Aortic smooth muscle cell (primary cell): ENCODE measurements at places on chromosomes 6 and 20. TPM values are rescaled to one million over a fixed set of nuclear protein-coding genes. Genes with fewer than 3 reads are reported as not detected.

Gene CENPW
- 15.1 and 16.0 TPM in 2 replicates for total RNA-seq

Gene PABPC1L
- total RNA-seq = 4.9 and 7.1 TPM in 2 replicates

Gene ACTL10
- total RNA-seq = 2.1 and 2.6 TPM in 2 replicates

Gene FKBP1C
- total RNA-seq = 0.79 and 1.1 TPM in 2 replicates

Gene TNFRSF6B
- 4.5 and 7.0 TPM in 2 replicates for total RNA-seq

Gene SIRPA
- total RNA-seq = 5.8 and 6.3 TPM in 2 replicates

Gene SULF2
- total RNA-seq = 5.0 and 5.5 TPM in 2 replicates

Gene CST7
- total RNA-seq = not detected in 2 replicates

Gene POU5F1
- total RNA-seq = 0.12 and 0.13 TPM in 2 replicates

Gene CARMIL1
- total RNA-seq = 28.3 and 33.7 TPM in 2 replicates

Gene FAM184A
- total RNA-seq = 1.2 and 2.6 TPM in 2 replicates

Gene DEFB132
- not detected in 2 replicates for total RNA-seq

Gene SLC2A10
- 40.7 and 40.8 TPM in 2 replicates for total RNA-seq

Gene KCNK16
- not detected in 2 replicates for total RNA-seq

Gene TRIM38
- 10.2 and 13.6 TPM in 2 replicates for total RNA-seq

Gene CLPSL1
- not detected in 2 replicates for total RNA-seq

Gene AK9
- 7.0 and 8.5 TPM in 2 replicates for total RNA-seq

Gene STMND1
- not detected in 2 replicates for total RNA-seq

Gene KHDC1L
- total RNA-seq = not detected in 2 replicates

Gene AKAP7
- total RNA-seq = 6.1 and 6.3 TPM in 2 replicates

Gene ID4
- total RNA-seq = 40.4 and 67.0 TPM in 2 replicates

Gene PRICKLE4
- 0.12 and 0.26 TPM in 2 replicates for total RNA-seq

Gene TM9SF4
- total RNA-seq = 24.3 TPM in 2 replicates

Gene RPS6KA2
- 64.6 and 84.6 TPM in 2 replicates for total RNA-seq

Gene COL9A3
- total RNA-seq = 0.26 and 0.37 TPM in 2 replicates

Gene EXOC2
- 36.3 and 37.9 TPM in 2 replicates for total RNA-seq

Gene CITED2
- total RNA-seq = 63.8 and 99.2 TPM in 2 replicates

Gene SDC4
- 54.5 and 89.0 TPM in 2 replicates for total RNA-seq

Gene SLC26A8
- 0.26 and 0.31 TPM in 2 replicates for total RNA-seq

Gene CGA
- total RNA-seq = not detected in 2 replicates

Gene TLDC2
- total RNA-seq = 0.13 and 0.19 TPM in 2 replicates

Gene TIAM2
- 3.7 and 5.5 TPM in 2 replicates for total RNA-seq

Gene PLEKHG1
- 5.0 and 6.2 TPM in 2 replicates for total RNA-seq

Gene GTSF1L
- not detected in 2 replicates for total RNA-seq

Gene TINAG
- not detected in 2 replicates for total RNA-seq

Gene DDX43
- 0.68 and 0.92 TPM in 2 replicates for total RNA-seq

Gene PACRG
- 0.12 TPM in 1 of 2 replicates, not detected in the other for total RNA-seq

Gene PPDPF
- 31.3 and 33.0 TPM in 2 replicates for total RNA-seq

Gene C2
- total RNA-seq = 2.8 and 4.3 TPM in 2 replicates

Gene VGLL2
- total RNA-seq = not detected in 2 replicates

Gene IMPG1
- total RNA-seq = not detected in 2 replicates

Gene TRAPPC3L
- total RNA-seq = 0.12 and 0.13 TPM in 2 replicates

Gene GPSM3
- 0.92 and 1.1 TPM in 2 replicates for total RNA-seq
